Foreskin keratinocyte (primary cell): ENCODE measurements at places on chromosomes 3 and 15. TPM values are rescaled to one million over a fixed set of nuclear protein-coding genes. Genes with fewer than 3 reads are reported as not detected.

DNA sequence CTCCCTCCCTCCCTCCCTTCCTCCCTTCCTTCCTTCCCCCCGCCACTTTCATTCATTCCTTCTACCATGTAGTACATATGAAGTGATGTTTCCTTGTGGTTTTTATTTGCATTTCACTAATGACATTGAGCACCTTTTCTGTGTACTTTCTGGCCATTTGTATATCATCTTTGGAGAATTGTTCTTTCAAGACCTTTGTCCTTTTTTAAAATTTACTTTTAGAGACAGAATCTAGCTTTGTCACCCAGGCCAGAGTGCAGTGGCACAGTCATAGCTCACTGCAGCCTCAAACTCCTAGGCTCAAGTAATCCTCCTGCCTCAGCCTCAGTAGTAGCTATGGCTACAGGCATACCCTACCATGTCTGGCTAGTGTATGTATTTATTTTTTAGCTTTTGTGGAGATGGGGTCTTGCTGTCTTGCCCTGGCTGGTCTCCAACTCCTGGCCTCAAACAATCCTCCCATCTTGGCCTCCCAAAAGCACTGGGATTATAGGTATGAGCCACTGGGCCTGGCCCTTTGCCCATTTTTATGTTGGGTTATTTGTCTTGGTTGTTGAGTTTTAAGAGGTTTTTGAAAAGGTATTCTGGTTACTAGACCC, 42.0 kb upstream of the CTDSPL2 start:
- DNase-seq = no peak

DNA sequence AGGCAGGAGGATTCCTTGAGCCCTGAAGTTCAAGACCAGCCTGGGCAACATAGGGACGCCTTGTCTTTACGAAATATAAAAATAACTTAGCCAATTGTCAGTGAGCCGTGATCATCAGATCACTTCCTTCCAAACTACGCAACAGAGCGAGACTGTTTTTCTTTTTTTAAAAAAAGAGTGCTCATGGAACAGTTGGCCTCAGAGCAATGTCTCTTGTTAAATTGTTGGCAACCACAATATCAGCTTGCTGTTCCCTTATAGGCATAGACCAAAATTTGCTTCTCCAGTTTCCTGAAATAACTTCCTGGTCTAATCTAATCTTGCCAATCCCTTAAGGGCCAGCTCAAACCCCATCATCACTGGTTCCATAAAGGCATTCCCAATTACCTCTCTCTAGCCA, 93.3 kb upstream of the SLC4A7 start:
- DNase-seq = no peak

GRCh38 chr15:39296955-39297354, 283.9 kb upstream of the THBS1 start:
- DNase-seq = no peak

GRCh38 chr3:114928989-114929640, 218.0 kb downstream of the ZBTB20 start:
- no peak for DNase-seq

DNA sequence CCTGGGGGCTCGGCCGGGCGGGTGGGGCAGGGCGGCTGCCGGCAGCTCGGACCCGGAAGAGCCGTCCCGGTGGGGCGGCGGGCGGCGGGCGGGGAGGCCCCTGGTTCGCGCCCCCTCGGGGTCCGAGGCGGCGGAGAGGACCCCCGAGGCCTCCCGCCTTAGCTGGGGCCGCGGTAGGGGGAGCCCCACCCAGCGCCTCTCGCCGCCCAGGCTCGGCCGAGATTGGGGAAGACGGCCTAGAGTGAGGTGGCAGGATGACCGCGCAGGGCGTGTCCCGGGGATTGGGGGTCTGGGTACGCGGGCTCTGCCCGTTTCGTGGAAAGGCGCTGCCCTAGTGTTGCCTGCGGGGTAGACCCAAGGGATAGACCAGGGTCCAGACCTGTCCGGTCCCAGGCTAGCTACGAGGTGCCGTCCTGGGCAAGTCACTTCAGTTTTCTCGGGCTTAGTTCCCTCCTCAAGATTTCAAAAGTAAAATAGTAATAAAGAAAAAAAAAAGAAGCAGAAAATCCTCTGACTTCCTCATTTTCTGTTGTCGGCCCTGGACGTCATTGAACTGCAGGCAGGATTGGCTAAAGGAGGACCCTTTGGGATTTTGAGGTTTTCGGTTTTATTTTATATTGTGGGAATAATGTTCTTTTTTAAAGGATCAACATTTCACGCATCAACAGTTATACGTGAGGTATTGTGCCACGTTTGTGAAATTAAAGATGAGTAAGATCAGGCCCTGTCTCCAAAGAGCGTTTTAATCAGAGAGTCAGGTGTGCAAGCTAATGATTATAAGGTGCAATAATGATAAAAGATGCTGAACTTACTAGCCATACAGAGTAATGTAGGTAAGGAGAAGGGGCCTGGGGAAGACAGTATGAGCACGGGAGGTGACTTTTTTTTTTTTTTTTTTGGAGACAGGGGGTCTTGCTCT, 679 bp downstream of the IQGAP1 start:
- DNase-seq = no peak

GRCh38 chr15:72685925-72686794, at the start of the genes BBS4 and HIGD2B:
BBS4 (plus strand) TSS chr15:72686207; CDS start chr15:72686228, 21 bp downstream.
HIGD2B (minus strand) TSS chr15:72686182; CDS start chr15:72676374, 9,808 bp downstream.
- peak; percentile 71 for DNase-seq

GRCh38 chr3:135927155-135927554, 38.4 kb upstream of the PPP2R3A start:
- DNase-seq = peak; percentile 91

- no peak for DNase-seq
Measured at GRCh38 chr3:105722943-105723556, 145.8 kb downstream of the CBLB start.

- no peak for DNase-seq
Measured at GRCh38 chr3:193812791-193813500, 219.9 kb downstream of the OPA1 start.

- peak; percentile 77 for DNase-seq
Measured at GRCh38 chr15:86001200-86001599, 78.5 kb upstream of the AGBL1 start.

DNA sequence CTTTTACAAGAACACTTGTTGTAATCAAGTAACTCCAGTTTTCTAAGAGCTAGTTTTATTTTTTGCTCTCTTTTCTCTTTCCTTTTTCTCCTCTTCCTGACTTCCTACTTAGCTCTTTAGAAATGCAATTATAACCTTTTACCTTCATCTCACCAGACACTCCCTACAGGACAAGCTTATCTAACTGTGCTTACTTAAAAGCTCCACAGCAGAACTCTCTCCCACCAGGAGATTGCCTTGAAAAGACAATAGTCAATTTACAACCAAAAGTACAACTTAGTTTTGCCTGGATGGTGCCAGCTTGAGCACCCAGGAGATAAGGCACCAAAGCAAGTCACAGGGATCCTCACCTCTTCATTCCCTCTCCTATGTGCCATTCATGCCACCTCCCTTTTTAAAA, 573.8 kb upstream of the LMCD1 start:
- DNase-seq = no peak

- DNase-seq = no peak
Measured at GRCh38 chr3:158084651-158085050, 21.6 kb downstream of the SHOX2 start.

DNA sequence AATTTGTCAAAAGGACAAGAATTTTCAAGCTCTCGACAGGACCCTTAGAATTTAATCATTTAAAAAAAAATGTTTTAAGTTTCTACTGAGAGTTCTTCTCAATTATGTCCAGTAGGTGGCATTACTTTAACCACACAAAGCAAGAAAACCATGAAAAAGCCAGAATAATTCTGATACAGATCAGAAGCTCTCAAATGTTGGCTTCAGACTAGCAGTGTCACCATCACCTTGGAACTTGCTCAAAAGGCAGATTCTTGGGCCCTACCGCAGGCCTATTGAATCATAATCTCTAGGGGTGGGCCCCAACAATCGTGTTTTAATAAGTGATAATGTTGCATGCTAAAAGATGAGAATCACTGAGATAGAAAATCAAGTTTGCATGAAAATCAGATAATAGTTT, 99.5 kb upstream of the KCNMB2 start:
- no peak for DNase-seq

DNA sequence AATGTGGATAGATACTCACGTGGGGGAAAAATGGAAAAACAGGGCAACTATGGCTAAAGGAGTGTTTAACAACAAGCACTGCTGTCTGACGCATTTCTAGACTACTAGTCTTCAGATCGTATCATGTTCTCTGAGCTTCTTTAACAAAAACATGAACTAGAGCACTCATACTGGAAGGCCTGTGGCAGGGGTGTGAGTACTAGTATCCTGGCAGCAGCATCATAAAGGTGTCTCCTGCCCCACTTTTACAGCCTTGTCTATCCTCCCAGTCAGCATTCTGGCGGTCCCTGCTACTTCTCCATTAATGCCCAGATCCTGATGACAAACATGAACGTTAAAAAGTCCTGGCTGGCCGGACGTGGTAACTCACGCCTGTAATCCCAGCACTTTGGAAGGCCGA, 4.0 kb downstream of the FMN1 start:
- no peak for DNase-seq

- no peak for DNase-seq
Measured at GRCh38 chr15:50113187-50113505, 5.9 kb downstream of the ATP8B4 start.

DNA sequence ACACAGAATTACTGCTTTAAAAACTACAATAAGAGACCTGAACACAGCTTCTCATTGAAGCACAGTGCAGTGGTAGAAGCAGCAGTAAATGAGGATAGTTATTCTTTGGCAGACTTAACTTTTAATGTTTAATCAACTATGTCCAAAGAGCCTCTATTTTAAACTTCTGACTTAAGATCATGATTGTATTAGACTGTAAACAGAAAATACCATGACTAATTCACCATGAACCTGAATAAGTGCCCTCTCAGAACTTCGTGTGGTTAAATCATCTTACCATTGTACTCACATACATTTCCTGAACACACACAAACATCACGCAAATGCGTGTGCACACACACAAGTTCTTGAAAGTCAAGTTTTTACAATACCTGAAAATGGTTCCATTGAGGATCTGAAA, 13.9 kb downstream of the CEP152 start:
- no peak for DNase-seq

GRCh38 chr15:66834881-66835878, 133.1 kb downstream of the SMAD6 start:
- no peak for DNase-seq

Gene PPP1R14D
- not detected in 2 replicates for polyA plus RNA-seq

Gene CCDC33
- polyA plus RNA-seq = not detected in 2 replicates

Gene GHRL
- not detected in 2 replicates for polyA plus RNA-seq

Gene PAQR9
- polyA plus RNA-seq = not detected in 2 replicates

Gene PCBP4
- 40.0 and 46.9 TPM in 2 replicates for polyA plus RNA-seq

Gene MCTP2
- 2.7 TPM in 2 replicates for polyA plus RNA-seq

Gene CYP19A1
- polyA plus RNA-seq = not detected in 2 replicates

Gene MLH1
- polyA plus RNA-seq = 28.9 and 33.9 TPM in 2 replicates
